ENCODE measurements at places on chromosomes 16 and 17. TPM values are rescaled to one million over a fixed set of nuclear protein-coding genes. Genes with fewer than 3 reads are reported as not detected.

Gene GJD3
- not detected for total RNA-seq

Gene TPSAB1
- total RNA-seq, result 67.7 TPM

Gene ZG16B
- not detected for total RNA-seq

DNA sequence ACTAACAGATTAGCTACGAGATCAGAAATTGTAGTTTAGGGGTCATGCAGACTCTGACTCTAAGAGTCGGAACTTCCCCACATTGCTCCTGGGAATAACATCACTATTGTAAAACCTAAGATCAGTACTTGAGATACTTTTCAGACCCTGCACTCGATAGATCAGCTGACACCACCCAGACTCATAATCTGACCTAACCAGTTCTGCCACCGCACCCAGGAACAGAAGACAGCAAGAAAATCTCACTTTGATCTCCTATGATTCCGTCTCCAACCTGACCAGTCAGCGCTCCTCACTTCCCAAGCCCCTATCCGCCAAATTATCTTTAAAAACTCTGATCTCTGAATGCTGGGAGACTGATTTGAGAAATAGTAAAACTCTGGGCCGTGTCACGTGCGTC lies 27.2 kb upstream of the ASGR2 start:
- H3K27ac ChIP-seq, result no peak overlapping the region
- no peak overlapping the region for H3K4me3 ChIP-seq
- DNase-seq, result no peak
- no peaks in the 10 kb centered on the region for H3K36me3 ChIP-seq

DNA sequence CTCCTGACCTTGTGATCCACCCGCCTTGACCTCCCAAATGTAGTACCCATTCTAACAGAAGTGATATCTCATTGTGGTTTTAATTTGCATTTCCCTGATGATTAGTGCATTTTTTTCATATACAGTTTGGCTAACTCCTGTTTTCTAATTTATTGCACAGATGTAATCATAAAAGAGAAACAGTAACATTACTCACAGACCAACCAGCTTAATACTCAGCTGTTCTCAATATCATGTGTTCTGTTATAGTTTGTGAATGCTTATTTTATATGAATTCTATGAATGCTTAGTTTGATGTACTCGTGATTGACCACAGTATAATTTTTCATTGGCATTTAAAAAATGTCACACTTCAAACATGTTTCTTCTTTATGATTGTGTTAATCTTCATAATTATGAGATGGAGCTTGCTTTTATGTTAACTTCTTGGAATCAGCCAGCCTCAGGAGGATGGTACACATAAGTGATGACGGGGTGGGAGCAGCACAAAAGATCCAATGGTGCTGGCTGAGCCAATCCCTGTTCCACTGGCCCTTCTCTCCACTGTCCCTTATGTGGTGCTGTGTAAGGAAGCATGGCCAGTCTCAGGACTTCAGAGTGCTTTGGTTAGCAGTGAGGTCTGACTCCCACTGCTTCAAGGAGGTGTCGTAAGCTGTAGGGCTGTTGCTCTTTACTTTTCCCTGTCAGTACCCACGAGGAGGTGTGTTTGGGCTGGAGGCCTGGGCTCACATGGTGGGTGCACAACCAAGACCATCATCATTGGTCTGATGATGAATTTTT lies 191.0 kb downstream of the SPECC1 start:
- no peaks in the 10 kb centered on the region for H3K27me3 ChIP-seq
- no peaks in the 10 kb centered on the region for H3K36me3 ChIP-seq
- no peak overlapping the region for H3K4me3 ChIP-seq
- no peak for DNase-seq
- no peaks in the 10 kb centered on the region for H3K4me1 ChIP-seq

All from tibial nerve (tissue), 4 donors.